ENCODE measurements at places on chromosomes 16 and 17. TPM values are rescaled to one million over a fixed set of nuclear protein-coding genes. Genes with fewer than 3 reads are reported as not detected.

- no peak for DNase-seq
These were observed 10.1 kb downstream of the IRF8 start for GRCh38 chr16:85908889-85909589.

- no peak for DNase-seq
These were observed 83.7 kb downstream of the DNAH17 start for GRCh38 chr17:78493450-78493849.

DNA sequence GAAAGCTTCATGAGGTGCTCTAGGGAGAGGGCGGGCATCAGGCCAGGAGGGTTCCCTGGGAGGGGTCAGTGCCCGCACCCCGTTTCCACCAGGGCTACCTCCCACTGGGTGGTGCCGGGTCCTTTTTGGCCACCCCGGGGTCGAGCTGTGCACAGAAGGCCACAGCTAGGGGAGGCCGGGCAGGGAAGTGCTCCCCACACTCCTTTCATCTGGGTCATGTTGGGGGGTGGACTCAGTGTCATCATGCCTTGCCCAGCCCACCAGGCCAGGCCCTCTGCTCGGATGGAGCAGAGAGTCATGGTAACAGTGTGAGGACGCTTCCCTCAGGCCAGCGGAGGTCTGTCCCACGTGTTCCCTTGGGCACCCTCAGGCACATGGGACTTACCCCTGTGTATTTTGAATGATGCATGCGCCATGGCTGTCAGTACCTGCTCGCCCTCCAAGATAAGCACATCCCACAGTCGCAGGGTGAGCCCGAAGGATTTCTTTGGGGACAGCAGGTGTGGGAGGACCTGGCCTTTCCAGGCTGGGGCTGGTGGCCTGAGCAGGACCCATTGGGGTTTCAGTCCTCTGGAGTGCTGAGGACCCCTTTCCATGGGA lies 46.4 kb downstream of the TNFRSF13B start:
- no peak for DNase-seq

- no peak for DNase-seq
These were observed 15.5 kb downstream of the ASIC2 start for GRCh38 chr17:33277436-33278100.

GRCh38 chr17:4562015-4562969 lies 1.9 kb upstream of the GGT6 start:
- no peak for DNase-seq

DNA sequence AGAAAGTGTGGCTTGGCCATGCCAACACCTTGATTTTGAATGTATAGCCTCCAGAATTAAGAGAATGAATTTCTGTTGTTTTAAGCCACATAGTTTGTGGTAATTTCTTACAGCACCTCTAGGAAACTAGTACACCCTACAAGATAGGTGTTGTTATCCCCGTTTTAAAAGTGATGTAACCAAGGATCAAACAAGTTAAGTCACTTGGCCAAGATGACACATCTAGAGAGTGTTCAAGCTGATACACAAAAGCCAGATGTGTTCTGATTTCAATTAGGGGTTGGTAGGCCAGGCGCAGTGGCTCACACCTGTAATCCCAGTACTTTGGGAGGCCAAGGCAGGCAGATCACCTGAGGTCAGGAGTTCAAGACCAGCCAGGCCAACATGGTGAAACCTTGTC lies 396.5 kb upstream of the SOX9 start:
- no peak for DNase-seq

DNA sequence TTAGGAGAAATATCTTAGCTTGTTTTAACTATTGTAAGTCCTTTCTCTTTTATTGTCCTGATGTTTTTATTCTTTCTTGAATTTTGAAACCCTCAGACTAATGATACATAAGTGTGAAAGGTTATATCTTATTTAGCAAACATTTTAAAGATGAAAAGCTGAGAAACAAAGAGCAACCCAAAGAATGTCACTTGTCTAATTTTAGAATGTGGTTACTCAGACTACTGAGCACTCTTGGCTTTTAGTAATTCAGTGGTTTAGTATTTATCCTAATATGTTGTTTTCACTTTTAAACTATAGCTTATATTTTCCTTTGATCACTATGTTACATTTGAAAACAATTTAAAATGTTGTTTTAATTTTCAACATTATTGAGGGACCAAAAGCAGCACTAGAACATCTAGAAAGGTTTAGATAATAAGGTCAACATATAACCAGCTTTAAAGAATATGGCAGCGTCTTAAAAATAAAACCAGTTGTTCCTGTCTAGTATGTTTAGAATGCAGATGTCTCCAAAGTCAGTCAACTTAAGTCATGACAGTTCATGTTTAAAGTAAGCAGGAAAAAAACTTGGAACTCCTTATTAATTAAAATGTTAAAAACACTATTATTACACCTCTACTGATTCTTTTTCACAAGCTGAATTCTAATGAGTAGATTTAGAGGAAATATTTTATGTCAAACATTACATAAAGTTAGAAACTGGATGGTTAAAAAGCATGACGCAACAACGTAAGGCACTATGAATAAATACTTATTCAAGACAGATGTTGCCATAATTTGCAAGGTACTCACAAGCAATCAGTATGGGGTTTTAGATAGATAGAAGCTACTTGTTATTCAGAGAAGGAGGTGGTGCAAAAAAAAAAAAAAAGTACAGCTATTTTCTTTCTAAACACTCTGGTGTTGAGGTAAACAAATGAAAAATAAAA lies 2.4 kb downstream of the MBTD1 start:
- DNase-seq, result no peak

DNA sequence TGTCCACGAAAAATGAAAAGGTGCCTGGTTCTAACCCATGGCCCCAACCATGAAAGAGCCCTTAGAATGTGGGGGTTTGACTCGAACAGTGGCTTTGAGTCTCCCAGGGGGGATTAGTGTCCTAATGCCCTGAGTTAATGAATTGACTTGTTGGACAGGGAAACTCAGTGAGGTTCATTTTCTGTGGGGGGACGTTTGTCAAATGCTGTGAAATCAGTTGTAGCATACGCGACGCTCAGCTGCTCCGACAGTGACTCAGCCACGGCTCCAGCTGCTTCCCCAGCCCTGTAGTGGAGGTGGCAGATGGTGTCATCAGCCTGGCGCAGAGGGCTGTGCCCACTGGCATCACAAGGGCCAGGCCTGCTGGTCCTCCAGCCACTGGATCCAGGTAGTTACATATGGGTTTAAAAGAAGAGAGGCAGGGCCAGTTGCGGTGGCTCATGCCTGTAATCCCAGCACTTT lies 3.9 kb upstream of the TMEM235 start:
- DNase-seq, result no peak

DNA sequence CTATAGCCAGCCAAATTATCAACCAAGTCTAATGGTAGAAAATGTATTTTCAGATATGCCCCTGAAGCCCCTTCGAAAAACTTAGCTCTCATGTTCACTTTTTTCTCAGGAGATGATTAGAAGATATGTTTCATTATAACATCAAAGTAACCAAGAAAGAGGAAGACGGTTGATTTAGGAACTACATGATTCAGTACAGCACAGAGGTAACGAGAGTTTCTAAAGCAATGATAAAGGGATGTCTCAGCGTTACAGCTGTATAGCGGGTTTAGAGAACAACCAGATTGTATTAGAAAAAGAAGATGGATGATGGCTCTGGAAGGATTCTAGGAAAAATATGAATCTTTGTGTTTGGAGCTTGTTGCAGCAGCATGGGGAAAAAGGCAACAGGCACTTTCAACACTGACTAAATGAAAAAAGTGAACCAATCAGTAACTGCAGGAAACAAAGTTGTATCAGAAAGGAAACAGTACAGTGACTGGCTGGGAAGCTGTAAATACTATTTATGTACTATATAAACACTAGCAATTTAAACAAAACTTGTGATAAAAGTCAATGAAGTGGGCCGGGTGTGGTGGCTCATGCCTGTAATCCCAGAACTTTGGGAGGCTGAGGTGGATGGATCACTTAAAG lies 21.5 kb downstream of the MBTD1 start:
- no peak for DNase-seq

DNA sequence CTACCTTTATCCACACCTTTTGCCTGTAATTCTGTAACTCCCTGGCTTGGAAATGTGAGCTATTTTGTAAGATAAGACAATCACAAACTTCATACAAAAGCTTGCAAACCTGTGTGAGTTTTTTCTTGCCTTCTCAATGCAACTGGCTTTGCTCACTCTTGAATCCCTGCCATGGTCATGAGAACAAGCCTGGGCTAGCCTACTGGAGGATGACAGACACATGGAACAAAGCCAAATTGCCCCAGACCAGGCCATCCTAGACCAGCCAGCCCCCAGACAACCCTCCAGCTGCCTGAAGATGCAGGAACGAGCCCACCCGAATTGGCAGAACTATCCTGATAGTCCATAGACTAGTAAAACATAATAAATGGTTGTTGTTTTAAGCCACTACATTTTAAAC lies 466.6 kb upstream of the ERCC4 start:
- no peak for DNase-seq

- DNase-seq, result no peak
These were observed 461 bp downstream of the LRRC46 start for GRCh38 chr17:47831934-47832327.

- DNase-seq, result no peak
These were observed 82.4 kb downstream of the NDE1 start for GRCh38 chr16:15732416-15732815.

- DNase-seq, result no peak
These were observed 5.9 kb upstream of the DNAH17 start for GRCh38 chr17:78583091-78583490.

DNA sequence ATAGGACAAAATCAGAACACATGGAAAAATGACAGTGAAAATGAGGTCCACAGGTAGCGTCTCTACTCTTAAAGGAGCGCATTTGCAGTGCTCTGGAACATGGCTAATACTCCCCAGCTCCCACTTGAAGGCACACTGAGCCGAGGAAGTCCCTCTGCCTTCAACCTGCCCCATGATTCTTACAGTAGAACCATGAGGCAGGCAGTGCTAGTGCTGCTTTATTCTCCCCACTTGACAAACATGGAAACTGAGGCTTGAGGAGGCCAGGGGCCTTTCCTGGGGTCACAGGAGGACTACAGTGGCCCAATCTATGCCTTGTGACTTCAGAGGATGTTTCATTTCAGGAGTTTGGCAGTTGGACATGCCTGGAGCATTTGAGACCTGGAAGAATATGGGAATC lies 244.1 kb upstream of the MAF start:
- DNase-seq, result no peak

- no peak for DNase-seq
These were observed 47.5 kb upstream of the MEOX1 start for GRCh38 chr17:43709210-43709609.

- no peak for DNase-seq
These were observed 18.8 kb downstream of the ZNF652 start for GRCh38 chr17:49343273-49343672.

- no peak for DNase-seq
These were observed 86.9 kb upstream of the ZNF469 start for GRCh38 chr16:88295671-88296436.

- no peak for DNase-seq
These were observed 263.3 kb downstream of the HS3ST3A1 start for GRCh38 chr17:13338421-13338820.

GRCh38 chr17:78747488-78747887 lies 34.6 kb downstream of the CYTH1 start:
- DNase-seq, result no peak

DNA sequence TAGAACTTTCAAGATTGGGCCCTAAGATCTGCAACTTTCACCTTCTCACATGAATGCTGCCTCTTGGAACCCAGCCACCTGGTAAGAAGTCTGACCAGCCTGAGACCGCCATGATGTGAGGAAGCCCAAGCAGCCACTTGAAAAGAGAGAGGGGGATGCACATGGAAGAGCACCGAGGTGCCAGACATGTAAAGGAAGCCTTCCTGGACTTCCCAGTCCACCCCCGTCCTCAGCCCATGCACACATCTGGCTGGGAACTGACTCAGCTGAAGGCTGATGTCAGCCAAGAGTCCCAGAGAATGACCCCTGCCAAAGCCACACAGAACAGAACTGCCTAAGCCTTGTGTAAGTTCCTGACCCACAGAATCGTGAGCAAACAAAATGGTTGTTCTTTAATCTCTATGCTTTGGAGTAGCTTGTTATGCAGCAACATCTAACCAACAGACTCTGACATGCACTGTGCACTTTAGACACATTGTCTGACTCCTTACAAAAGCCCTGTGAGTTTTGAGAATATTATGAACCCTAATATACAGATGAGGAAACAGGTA lies 86.7 kb downstream of the RMI2 start:
- no peak for DNase-seq

ZNF19 gene
- 2.8 TPM for total RNA-seq

PLA2G15 gene
- 10.3 TPM for total RNA-seq

C17orf113 gene
- total RNA-seq, result 0.21 TPM

RNU2-1 gene
- 5,483 TPM for total RNA-seq

ORC6 gene
- 56.8 TPM for total RNA-seq

GSG1L gene
- not detected for total RNA-seq

GGT6 gene
- total RNA-seq, result not detected

PPL gene
- total RNA-seq, result not detected

AATK gene
- 0.48 TPM for total RNA-seq

SNAI3 gene
- 2.3 TPM for total RNA-seq

VAT1L gene
- not detected for total RNA-seq

ABCA10 gene
- total RNA-seq, result 0.07 TPM
